A549 treated with CORT108297 at 1 μM for 4 hours (cell line): ENCODE measurements at places on chromosomes 11 and 22. TPM values are rescaled to one million over a fixed set of nuclear protein-coding genes. Genes with fewer than 3 reads are reported as not detected.

Gene PTPN5
- total RNA-seq, result not detected in 5 replicates

Gene KCNE3
- 0.05 TPM in 1 of 5 replicates, not detected in the others for total RNA-seq

Gene SLC22A24
- not detected in 5 replicates for total RNA-seq

Gene NCAPH2
- 33.1 to 39.8 TPM (median 37.6 TPM) in 5 replicates for total RNA-seq

Gene RIMBP3C
- total RNA-seq, result 0.13 to 0.23 TPM (median 0.18 TPM) in 5 replicates

Gene FAM89B
- total RNA-seq, result 25.3 to 58.9 TPM (median 51.7 TPM) in 5 replicates

Gene NRXN2
- 0.15 to 0.40 TPM (median 0.23 TPM) in 5 replicates for total RNA-seq

Gene PHOX2A
- total RNA-seq, result not detected in 5 replicates

Gene TEX12
- total RNA-seq, result 0.17 TPM in 1 of 5 replicates, not detected in the others

Gene ATP5MG
- 163 to 210 TPM (median 186 TPM) in 5 replicates for total RNA-seq

Gene CCDC116
- total RNA-seq, result 0.05 to 0.06 TPM (median 0.06 TPM) in 3 of 5 replicates, not detected in the others

Gene PTPRCAP
- total RNA-seq, result 0.24 to 0.42 TPM (median 0.32 TPM) in 5 replicates

Gene GAB4
- total RNA-seq, result not detected in 5 replicates

Gene CLP1
- 27.6 to 32.6 TPM (median 29.4 TPM) in 5 replicates for total RNA-seq

Gene HDAC10
- 7.2 to 15.7 TPM (median 12.1 TPM) in 5 replicates for total RNA-seq

Gene PLAAT5
- 0.05 to 0.06 TPM in 2 of 5 replicates, not detected in the others for total RNA-seq

Gene THY1
- total RNA-seq, result 11.6 to 15.3 TPM (median 13.7 TPM) in 5 replicates

Gene CABP7
- 0.09 to 0.21 TPM (median 0.16 TPM) in 5 replicates for total RNA-seq

Gene IL18
- total RNA-seq, result 92.2 to 108 TPM (median 101 TPM) in 5 replicates

Gene SCT
- total RNA-seq, result not detected in 5 replicates

Gene SYCE3
- 0.23 to 0.34 TPM (median 0.30 TPM) in 3 of 5 replicates, not detected in the others for total RNA-seq

Gene A4GALT
- 13.4 to 19.4 TPM (median 17.6 TPM) in 5 replicates for total RNA-seq

Gene KCNJ4
- 0.06 to 0.22 TPM (median 0.13 TPM) in 5 replicates for total RNA-seq

Gene RAB39A
- total RNA-seq, result 0.27 to 0.66 TPM (median 0.62 TPM) in 5 replicates

Gene DTX4
- 4.1 to 5.6 TPM (median 4.8 TPM) in 5 replicates for total RNA-seq

Gene GLB1L2
- total RNA-seq, result 1.9 to 2.4 TPM (median 2.2 TPM) in 5 replicates

Gene TPH1
- total RNA-seq, result 0.03 to 0.04 TPM (median 0.03 TPM) in 4 of 5 replicates, not detected in the other

Gene MS4A4E
- total RNA-seq, result not detected in 5 replicates

Gene ANO9
- total RNA-seq, result 0.55 to 1.8 TPM (median 1.0 TPM) in 5 replicates

Gene BANF1
- 385 to 515 TPM (median 496 TPM) in 5 replicates for total RNA-seq

Gene OTOG
- not detected in 5 replicates for total RNA-seq

Gene MMP12
- total RNA-seq, result 0.05 to 0.07 TPM (median 0.06 TPM) in 3 of 5 replicates, not detected in the others

Gene CD151
- 725 to 879 TPM (median 864 TPM) in 5 replicates for total RNA-seq

Gene ASPHD2
- 0.71 to 1.5 TPM (median 1.4 TPM) in 5 replicates for total RNA-seq

Gene OR8A1
- total RNA-seq, result not detected in 5 replicates

Gene CHST1
- total RNA-seq, result 1.4 to 1.7 TPM (median 1.7 TPM) in 5 replicates

Gene OR8K5
- not detected in 5 replicates for total RNA-seq

Gene MS4A6E
- total RNA-seq, result not detected in 5 replicates

Gene TENM4
- 0.02 to 0.15 TPM (median 0.13 TPM) in 4 of 5 replicates, not detected in the other for total RNA-seq
